ENCODE measurements at places on chromosomes 4 and X.

- peak; percentile 29 for DNase-seq
Measured at GRCh38 chrX:22748093-22748999, 251.4 kb upstream of the DDX53 start.

DNA sequence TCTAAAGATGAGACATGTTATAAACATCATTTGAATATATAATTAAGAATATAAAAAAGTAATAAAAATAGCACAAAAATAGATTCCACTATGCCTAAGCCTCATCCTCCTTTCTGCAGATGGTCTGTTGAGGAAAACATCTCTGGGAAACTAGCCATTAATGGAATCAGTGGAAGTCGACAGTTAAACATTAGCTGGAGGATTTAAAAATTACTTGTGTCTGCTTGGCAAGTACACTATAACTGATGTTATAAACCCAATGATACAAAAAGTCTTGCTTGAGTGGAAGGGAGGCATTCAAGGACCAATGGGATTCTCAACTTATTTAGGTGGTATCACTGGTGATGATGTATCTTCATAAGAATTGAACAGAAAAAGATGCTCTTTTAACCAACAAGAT lies 1598.3 kb downstream of the PCDH18 start:
- DNase-seq: no peak

GRCh38 chr4:175351473-175351872 lies 433.3 kb downstream of the ADAM29 start:
- no peak for DNase-seq

DNA sequence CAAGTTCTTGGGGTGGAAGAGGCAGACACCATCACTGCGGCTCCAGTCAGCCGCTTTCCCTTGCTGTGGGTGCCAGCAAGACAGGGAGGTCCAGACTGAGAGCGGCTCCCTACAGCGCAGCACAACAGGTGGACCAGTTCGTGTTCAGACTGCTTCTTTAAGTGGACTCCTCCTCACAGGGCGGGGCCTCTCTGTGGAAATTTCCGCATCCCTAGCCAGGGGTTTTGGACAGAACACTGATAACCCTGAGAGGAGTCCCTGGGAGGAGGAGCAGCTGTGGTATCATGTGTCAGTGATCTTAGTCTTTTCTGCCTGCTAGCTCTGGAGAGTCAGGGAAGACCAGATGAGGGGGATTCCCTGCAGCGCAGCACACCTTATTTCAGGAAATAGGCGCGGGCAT lies 48.5 kb downstream of the MAGEC2 start:
- no peak for DNase-seq

DNA sequence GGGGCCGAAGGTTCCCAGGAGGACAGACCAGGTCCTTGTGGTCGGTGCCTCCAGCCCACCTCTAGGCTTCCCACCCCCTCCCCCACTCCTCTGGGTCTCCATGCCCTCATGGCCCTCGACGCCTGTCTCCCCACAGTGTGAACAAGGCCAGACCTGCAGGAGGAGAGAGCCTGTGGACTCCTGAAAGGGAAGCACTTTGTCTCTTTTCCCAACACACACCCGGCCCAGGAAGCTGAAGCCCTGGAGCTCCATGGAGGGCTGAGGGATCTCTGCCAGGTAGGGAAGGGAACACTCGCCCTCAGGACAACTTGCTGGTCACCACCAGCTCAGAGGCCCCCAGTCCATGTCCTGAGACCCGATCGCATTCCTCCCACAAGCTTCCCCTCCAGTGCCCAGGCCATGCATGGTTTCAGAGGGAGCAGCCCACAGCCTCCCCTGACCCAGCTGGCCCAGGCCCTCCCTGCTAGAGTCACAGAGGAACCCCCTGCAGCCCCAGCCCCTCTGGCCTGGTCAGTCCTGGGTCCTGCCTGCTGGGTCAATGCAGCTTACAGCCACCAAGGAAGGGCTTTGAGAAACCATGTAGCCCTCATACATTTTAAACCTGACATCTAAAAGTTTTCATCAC lies 60.8 kb downstream of the ABLIM2 start:
- no peak for DNase-seq

DNA sequence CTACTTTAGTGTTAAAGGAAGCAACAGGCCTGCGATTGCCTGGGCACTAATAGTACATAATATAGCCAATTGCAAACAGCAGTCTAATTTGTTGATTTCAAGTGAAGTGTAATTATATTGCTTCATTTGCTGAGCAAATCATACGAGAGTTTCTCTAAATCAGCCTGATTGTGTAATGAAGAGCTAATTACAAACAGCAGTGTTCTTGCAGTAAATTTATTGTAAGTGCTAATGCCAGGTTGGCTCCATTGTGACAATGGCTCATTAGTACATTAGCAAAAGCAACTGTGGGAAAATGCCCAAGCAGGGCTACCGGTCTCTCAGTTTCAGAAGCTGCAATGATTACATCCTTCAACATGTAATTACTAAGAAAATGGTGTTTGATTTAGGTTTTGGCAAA lies 591.5 kb downstream of the GALNTL6 start:
- DNase-seq: no peak

DNA sequence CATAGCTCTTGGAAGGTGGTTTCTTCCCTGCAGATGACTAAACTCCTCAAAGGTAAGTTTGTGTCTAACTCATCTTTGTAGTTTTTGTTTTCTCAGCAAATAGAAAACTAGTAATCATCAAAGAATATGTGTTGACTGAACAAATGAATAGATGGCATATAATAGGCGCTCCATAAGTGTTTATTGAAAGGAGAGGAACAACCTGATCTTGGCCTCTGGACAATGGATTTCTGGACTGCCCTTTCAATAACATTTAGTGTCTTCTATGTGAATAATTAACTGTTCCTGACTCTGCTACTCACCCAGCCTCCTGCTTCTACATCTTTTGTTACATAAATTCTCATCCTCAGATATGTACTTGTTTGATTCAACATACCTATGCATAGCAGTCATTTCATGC lies 399.1 kb downstream of the PPP1R2C start:
- no peak for DNase-seq

- no peak for DNase-seq
Measured at GRCh38 chr4:86141161-86141560, 218.7 kb downstream of the MAPK10 start.

- DNase-seq: no peak
Measured at GRCh38 chrX:12570859-12571501, 220.2 kb upstream of the PRPS2 start.

- DNase-seq: peak; percentile 38
Measured at GRCh38 chr4:141636771-141637460, 533 bp downstream of the IL15 start.

- DNase-seq: no peak
Measured at GRCh38 chr4:112951362-112952312, 97.8 kb upstream of the ANK2 start.

- DNase-seq: no peak
Measured at GRCh38 chrX:11474576-11474975, 181.4 kb downstream of the AMELX start.

GRCh38 chr4:28926156-28926555 lies 1794.0 kb upstream of the PCDH7 start:
- DNase-seq: no peak

GRCh38 chrX:17553961-17554482 lies 179.0 kb downstream of the NHS start:
- DNase-seq: no peak

- no peak for DNase-seq
Measured at GRCh38 chrX:72683631-72684030, 30.5 kb downstream of the PHKA1 start.

- DNase-seq: no peak
Measured at GRCh38 chrX:5015451-5015850, 1213.2 kb downstream of the NLGN4X start.

DNA sequence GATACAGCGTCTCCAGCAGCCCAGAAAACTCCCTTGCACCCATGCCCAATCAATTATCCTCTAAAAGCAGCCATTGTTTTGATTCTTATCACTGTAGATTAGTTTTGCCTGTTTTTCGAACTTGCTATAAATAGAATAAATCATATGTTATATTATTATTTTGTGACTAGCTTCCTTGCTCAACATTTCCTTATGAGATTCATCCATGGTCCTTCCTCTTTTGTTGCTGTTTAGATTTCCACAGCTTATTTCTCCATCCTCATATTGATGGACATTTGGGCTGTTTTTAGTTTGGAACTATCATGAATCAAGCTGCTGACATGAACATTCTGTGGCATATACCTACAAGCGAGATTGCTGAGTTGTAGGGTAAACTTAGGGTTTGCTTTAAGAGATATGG lies 595.3 kb downstream of the BCOR start:
- no peak for DNase-seq

DNA sequence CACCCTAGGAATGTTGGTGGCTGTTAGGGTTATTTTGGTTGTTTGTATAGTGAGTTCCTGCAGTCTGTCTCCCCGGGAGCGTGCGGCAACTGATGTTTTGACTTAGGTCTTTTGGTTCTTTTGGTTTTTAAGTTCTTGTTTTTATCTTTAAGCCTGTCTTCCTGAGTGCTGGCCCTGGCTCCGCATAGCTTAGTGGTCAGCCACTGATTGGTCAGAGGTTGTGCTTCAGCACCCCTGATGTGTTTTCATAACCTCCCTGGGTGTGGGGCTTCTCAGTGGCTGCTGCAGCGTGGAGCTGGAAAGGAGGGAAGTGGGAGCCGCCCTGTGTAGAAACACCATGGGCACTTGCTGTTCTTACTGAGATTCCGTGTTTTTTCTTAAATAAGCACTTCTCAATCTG lies 5.1 kb downstream of the PIGG start:
- DNase-seq: no peak

DNA sequence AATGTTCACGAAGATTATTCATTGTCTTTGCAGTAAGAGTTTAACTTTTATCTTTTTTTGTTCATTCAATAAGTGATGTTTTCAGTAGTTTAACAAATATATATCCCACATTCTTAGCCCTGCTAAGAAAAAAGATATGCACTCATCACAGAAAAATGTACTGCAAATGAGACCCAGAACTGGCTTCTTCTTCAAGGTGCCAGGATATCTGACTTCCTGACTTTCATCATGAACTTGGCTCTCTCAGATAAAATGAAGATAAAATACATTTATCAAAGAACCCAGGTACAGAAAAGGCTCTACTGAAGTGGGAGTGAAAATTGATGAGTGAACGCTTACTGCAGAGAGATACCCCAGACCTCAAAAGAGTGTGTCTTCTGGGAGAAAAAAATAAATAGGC lies 177.8 kb upstream of the DKK2 start:
- no peak for DNase-seq

GRCh38 chr4:137649711-137650450 lies 117.6 kb upstream of the PCDH18 start:
- no peak for DNase-seq

- DNase-seq: no peak
Measured at GRCh38 chr4:8821151-8821950, 50.3 kb downstream of the HMX1 start.

GRCh38 chrX:110097920-110098319 lies 95.0 kb downstream of the TMEM164 start:
- DNase-seq: no peak

DNA sequence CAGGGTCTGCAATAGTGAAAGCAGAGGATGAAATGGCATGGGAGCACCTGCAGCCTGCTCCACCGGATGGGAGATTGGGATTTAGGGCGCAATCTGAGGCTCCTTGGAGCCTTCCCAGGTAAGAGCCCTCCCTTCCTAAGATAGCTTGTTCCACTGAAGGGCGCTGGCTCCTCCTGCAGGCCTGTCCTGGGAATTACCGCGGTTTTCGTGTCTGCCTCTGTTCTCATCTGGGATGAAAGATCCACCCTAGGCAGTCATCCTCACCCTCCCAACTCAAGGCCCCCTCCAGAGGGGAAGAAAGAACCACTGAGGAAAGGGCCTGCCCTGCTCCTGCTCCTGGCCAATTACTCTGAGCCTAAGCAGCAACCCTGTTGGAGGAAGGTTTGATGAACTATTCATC lies 547.5 kb downstream of the SMARCA1 start:
- DNase-seq: peak; percentile 6

DNA sequence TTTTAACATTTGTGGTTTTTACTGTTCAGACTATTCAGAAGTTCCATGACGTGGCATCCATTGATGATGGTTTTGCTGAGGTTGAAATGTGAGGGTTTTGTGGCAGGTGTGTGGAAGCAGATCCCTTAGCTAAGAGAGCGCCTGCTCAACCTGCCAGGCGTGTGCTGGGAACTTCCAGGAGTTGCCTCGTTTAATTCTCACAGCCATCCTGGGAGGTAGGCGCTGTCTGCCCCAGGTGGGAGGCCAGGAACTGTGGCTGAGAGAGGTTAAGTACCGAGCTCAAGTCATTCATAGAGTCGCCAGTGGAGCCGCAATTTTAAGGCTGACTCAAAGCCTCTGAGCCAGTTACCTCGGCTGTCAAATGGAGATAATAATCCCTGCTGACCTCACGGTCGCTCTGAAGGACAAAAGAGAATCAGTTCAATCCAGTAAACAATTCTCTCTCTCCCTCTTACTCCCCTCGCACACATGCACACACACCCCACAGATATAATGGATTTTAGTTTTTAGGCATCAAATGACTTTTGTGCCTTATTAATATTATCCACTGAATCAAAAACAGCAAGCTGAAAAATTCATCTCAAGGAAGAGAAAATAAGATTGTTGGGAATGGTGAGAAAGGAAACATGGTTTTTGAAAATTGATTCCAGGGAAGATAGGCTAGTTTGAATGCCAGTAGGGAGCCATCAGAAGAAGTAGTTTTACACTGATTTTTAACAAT lies 171.3 kb downstream of the PTTG2 start:
- DNase-seq: peak; percentile 84

- peak; percentile 33 for DNase-seq
Measured at GRCh38 chrX:38804682-38805431, 3.6 kb downstream of the MID1IP1 start.

- DNase-seq: no peak
Measured at GRCh38 chr4:188254211-188254610, 115.0 kb downstream of the TRIML1 start.

Data from activated CD4-positive, alpha-beta T cell treated with anti-CD3 and anti-CD28 coated beads, Interleukin-2, amount 50 U/mL, for 48 hours (primary cell).